ENCODE measurements at places on chromosomes 12 and 14. TPM values are rescaled to one million over a fixed set of nuclear protein-coding genes. Genes with fewer than 3 reads are reported as not detected.

Gene FOXM1
- total RNA-seq: 0.52 TPM

Gene ASCL1
- not detected for total RNA-seq

Gene YY1
- 39.7 TPM for total RNA-seq

Gene TEDC1
- 2.1 TPM for total RNA-seq

Gene ALDH1L2
- 6.3 TPM for total RNA-seq

Gene NPAS3
- 9.9 TPM for total RNA-seq

Gene SPIC
- total RNA-seq: not detected

Gene NFKBIA
- total RNA-seq: 88.2 TPM

Gene COL2A1
- total RNA-seq: 88.2 TPM

Gene ERG28
- total RNA-seq: 2.1 TPM

Gene LBHD2
- not detected for total RNA-seq

Measured in skeletal muscle tissue (tissue), 5 donors.